ENCODE measurements at places on chromosomes 6 and 20.

DNA sequence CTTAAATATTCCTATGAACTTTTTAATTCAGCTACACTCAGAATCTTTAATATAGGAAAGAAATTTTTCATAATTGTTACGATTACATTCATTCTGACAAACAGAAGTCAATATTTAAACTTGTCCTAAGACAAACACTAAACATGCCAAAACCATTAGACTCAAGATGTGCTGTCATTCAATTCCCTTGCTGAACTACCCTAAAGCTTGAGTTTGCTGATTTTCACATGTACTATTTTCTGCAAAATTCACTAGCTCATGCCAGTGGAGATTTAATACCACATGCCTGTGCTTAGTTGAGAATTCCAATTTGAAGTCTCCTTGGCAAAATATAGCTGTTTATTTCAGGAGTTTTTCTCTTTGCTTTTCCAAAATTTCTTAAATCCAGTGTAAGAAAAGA lies 448.0 kb downstream of the COL12A1 start:
- no peak for DNase-seq

DNA sequence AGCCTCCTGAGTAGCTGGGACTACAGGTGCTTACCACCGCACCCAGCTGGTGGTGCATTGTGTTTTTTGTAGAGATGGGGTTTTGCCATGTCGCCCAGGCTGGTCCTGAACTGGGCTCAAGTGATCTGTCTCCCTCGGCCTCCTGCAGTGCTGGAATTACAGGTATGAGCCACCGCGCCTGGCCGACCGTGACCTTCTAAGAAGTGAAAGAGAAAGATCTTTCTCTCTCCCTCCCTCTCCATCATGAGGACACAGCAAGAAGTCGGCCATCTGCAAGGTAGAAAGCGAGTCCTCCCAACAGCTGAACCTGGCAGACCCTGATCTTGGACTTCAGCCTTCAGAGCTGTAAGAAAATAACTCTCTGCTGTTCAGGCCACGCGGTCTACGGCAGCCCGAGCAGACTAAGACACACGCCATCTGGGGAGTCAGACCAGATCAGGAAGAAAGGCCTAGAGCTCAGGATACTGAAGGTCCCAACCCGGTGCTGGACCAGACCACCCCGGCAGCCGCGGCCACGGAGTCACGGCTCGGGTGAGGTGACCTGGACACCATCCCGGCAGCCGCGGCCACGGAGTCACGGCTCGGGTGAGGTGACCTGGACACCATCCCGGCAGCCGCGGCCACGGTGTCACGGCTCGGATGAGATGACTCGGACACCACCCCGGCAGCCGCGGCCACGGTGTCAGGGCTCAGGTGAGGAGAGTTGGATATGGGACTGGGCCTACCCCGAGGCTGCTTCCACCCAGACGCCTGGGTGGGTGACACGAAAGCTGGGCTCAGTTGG lies 9.6 kb downstream of the GMEB2 start:
- no peak for DNase-seq

DNA sequence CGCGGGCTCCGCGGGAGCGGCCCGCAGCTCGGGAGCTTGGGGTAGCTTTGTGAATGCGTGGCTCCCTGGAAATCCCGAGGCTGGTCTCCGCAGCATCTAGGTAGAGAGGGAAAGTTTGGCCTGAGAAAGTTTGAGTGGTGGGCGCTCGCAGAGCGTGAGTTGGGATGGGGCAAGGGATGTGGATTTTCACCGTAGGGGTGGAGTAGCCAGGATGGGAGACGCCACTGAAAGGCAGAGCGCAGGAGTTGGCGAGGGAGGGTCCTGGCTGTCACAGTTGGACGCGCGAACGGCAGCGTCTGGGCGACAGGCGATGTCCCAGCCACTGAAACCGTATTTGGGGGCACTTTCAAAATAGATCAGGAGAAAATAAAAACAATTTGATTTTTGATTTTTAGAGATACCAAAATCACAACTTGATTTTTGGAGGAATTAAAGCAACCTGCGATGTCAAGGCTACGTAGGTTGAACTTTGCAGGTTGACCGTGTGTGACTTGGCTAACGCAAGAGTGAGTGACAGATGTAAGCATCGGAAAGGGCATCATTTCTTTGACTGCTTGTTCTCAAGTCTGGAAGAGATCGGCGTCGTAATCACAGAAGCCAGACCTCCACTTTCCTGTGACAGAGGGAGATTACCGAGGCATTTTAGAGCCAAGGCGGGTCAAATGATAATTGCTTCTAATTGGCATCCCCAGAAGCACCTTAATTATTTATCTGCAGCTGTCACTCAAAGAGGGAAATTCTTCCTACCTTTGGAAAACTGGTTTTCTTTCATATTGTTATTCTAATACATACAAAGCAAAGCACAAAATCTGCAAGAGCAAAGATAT lies 646 bp downstream of the HEY2 start:
- DNase-seq, result no peak

DNA sequence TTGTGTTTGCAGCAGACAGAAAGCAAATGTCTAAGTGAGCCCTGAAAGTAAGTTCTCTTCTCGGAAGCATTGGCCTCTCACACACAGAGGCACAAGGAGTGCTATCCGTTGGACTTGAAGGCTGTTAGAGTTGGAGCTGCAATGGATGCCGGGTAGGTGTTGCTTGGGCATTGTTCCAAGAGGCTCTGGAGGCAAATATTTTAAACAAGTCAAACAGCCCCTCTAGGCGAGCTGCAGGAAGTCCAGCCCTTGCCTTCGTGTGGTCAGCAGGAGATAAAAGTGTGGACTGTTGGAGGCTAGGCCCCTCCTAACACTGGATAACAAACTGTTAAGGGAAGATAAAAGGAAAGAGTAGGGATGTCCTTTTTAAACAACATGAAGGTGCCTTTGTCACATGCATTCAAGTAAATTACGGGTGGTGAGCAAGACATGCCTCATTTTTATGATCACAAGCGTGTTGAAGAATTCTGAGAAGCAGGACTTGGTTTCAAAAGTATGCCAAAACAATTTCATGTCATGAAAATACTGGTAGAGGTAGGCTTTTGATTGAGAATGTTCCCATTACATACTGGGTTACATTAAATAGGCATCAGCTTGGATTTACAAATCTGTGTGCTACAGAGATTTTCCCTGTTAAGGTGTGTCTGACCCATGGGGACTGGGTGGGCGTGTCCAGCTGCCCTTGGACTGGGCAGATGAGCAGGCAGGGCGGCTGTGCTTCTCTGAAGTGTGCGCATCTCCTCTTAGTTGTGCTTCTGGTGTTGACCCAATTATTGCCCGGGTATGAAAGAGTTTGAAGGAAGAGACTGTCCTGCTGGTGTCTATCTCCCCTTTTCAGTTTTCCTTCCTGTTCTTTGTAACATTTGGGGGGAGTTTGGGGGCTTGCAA lies 57.5 kb downstream of the RREB1 start:
- DNase-seq, result peak; percentile 48

GRCh38 chr6:170174771-170175643 lies 115.9 kb downstream of the DLL1 start:
- DNase-seq, result no peak

- DNase-seq, result no peak
Measured at GRCh38 chr20:20229595-20229994, 138.3 kb upstream of the INSM1 start.

- no peak for DNase-seq
Measured at GRCh38 chr6:138229663-138230179, 11.4 kb upstream of the PBOV1 start.

DNA sequence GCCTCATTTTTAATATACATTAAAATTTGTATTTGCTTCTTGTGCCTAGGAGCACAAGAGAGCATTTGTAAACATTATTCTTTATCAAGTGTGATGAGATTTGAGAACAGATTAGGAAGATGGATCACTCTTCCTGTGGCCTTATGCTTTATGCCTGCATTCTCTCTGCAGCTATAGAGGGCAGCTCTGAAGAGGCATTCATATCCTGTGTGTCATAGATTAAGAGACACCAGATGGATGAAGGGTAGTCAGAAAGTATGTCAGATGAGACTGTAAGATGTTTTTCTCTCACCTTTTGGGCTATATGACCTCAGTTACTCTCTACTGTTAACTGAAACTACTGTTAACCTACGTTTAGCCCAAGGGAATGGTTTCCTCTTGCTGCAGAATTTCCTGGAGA lies 61.4 kb downstream of the DNAH8 start:
- DNase-seq, result peak; percentile 86

DNA sequence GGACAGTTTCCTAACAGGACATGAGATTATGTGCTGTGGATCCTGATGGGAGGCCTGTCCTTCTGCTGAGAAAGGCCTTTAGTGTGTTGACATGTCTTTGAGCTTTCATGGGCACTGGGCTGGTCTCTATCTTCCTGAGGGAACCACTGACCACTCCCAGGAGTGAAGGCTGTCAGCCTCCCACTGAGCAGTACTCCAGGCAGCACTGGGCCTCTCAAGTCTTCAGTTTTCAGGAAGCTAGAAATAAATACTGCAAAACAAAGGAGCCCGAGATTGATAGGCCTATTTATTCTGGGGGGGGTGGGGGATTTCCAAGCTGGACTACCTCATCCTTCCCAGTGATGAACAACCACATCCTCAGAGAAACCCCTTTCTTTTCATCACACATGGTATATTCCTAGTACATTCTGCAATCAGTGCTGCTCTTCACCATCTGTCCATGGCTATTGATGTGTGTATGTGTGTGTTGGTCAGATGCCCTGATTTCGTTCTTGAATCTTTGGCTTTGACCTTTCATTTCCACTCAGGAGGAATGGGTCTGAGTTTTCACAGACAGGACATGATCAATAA lies 180.9 kb upstream of the SPTLC3 start:
- no peak for DNase-seq

GRCh38 chr6:111780393-111780792 lies 92.9 kb downstream of the FYN start:
- no peak for DNase-seq

DNA sequence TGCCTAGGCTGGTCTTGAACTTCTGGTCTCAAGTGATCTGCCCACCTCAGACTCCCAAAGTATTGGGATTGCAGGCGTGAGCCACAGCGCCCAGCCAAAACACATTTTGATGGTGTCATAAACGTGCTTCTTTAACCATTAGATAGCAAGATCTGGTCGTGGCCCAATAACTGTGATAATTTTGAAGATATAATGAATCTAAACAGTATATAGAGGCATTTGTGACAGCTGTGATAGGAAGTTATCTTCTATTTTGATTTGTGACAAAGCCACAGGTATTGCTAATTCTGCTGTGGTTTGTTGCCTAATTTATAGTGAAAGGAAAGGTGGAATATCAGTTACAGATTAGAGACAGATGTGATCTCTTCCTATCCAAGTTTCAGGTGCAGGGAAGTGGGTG lies 695 bp upstream of the OXT start:
- DNase-seq, result no peak

- no peak for DNase-seq
Measured at GRCh38 chr20:23294166-23294565, 56.4 kb upstream of the NXT1 start.

GRCh38 chr6:119562168-119562567 lies 212.6 kb upstream of the MAN1A1 start:
- no peak for DNase-seq

- peak; percentile 76 for DNase-seq
Measured at GRCh38 chr6:148250975-148251685, 91.5 kb upstream of the SASH1 start.

- DNase-seq, result no peak
Measured at GRCh38 chr6:110882824-110883554, 8.4 kb downstream of the AMD1 start.

DNA sequence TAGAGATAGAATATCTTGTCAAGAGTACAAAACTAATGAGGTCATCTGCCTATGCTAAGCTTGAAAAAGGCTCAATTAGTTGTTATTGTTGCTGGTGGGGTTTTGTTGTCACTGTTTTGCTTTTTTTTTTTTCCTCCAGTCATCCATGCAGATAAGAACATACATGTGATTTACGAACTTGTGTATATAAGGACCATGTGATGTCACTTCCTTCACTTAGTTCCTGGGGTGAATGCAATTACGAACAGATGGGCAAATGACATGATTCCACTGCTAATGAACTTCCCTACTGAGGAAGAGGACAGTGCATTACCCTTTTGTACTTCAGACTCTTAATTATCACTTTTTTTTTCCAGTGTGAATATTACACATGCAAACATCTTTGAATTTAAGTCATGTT lies 1175.3 kb upstream of the GJE1 start:
- no peak for DNase-seq

DNA sequence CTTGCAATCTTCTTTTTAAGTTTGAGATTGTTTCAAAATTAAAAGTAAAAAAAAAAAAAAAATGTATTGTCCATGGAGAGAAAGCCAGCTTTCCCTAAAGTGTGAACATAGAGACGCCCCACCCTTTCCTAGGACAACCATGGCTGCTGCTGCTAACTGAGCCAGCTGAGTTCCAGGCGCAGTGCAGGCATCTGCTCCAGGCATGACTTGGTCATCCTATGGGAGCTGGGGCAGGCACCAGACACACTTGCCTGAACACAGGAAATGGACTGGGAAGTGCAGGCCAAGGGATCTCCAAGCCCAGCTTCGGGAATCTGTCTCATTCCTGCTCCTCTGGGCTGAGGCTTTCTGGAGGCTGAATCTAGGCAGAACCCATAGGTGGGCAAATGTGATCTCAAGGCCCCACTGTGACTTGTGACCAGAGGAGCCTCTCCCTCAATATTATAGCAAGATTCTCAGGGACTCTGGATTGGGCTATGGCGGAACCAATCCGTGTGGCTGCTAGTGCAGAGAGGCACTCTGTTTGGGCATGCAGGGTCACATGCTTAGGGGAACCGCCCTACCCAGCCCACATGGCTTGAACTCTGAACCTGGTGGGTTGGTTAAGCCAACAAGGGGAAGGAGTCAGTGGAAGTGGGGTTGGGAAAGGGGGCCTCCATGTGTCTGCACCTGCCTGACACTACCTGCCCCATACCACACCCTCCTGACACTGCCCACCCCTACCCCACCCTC lies 138.2 kb upstream of the CST7 start:
- no peak for DNase-seq

DNA sequence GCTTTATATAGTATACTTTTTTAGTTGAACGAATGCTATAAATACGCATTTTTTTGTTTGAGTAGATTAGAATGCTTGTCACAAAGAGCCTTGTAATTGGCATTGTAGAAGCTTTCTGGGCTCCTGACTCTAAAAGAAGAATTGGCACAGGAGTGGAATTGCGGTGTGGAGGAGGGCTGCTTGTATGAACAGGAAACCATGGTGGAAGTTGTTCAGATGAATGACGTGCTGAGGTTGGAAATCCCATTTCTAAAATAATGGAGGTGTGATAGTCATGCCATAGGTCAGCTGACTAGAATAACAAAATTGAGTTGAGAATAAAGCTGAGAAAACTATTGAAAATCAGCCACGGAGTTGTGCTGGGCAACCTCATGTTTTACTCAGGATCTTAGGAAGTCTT lies 174.9 kb downstream of the QKI start:
- DNase-seq, result no peak

GRCh38 chr20:6333110-6333509 lies 210.3 kb upstream of the FERMT1 start:
- DNase-seq, result no peak
